ENCODE measurements at places on chromosomes 13 and 19.

DNA sequence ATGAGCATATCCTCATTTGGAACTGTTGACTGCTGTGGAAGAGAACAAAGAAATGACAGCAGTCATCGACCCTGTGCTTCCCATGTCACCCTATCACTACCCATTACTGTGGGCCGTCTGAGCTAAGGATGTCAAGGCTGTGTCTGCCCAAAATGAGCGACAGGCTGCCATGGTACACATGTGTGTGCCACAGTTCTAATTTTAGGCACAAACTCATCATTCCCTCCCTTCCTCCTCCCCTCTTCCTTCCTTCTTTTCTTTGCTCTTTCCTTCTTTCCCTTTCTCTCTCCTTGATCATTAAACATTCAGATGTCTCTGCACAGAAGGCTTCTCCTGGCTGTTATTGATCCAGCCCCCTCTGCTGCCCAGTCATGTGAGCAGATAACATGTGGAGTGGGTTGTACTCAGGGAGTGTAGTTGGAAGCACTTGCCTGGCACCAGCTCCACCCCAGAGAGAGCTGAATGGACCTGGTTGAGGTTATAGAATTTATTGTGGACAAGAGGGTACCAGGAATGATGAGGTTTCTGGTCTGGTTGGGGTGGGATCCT is 6.3 kb downstream of the FGF9 start:
- DNase-seq = no peak

GRCh38 chr13:29593605-29594297 is 1.7 kb downstream of the SLC7A1 start:
- no peak for DNase-seq

- DNase-seq = no peak
Observed at GRCh38 chr13:21164631-21165030, 11.7 kb downstream of the SKA3 start.

- DNase-seq = no peak
Observed at GRCh38 chr13:52638666-52639328, 3.4 kb upstream of the HNRNPA1L2 start.

DNA sequence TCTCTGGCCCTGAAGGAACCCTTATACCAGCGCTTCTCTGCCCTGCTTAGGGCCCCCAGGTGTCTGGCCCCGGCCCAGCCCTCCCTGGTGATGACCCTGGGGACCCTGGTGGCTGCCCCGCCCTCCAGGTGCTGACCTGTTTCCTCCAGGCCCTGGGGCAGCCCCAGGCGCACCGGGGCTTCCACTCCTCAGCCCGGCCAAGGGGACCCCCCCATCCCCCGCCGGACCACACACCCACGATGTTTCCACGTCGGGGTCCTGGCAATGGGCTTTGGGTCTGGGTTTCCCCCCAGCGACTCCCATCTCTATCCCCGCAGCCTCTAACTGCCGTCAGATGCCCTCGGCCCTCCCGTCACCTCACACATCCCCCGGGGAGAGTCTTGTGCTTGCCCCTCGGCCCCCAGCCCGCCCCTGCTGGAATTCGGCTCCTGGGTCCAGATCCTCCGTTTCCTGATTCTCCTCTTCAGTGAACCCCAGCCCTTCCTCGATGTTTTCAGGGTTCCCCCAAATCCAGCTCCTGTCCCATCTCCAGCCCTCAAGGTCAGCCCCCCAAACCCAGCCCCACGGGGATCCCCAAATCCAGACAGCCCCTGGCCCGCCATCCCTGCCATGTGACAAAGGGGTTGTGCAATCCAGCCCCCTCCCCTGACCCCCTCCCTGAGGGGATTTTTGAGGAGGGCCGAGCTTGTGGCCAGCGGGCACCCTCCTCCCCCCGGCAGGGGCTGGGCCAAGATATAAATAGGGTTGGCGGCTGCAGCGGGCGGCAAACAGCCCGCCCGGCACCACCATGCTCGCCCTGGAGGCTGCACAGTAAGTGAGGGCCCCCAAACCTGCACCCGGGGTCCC is at the start of gene SPIB:
Gene SPIB, plus strand, starts transcription at position 763 of the 846 bp plus-strand sequence. Its CDS starts 25 bp downstream, at position 788.
- DNase-seq = no peak

Measured in activated CD8-positive, alpha-beta memory T cell treated with anti-CD3 and anti-CD28 coated beads for 1 hour (primary cell).